Upper lobe of right lung (tissue), 1 donor: ENCODE measurements at places on chromosomes 4 and X. TPM values are rescaled to one million over a fixed set of nuclear protein-coding genes. Genes with fewer than 3 reads are reported as not detected.

Gene FAM9C
- total RNA-seq, result not detected

Gene IDUA
- 49.2 TPM for total RNA-seq

Gene CACNA1F
- 1.4 TPM for total RNA-seq

Gene RAI2
- total RNA-seq, result 32.1 TPM

DNA sequence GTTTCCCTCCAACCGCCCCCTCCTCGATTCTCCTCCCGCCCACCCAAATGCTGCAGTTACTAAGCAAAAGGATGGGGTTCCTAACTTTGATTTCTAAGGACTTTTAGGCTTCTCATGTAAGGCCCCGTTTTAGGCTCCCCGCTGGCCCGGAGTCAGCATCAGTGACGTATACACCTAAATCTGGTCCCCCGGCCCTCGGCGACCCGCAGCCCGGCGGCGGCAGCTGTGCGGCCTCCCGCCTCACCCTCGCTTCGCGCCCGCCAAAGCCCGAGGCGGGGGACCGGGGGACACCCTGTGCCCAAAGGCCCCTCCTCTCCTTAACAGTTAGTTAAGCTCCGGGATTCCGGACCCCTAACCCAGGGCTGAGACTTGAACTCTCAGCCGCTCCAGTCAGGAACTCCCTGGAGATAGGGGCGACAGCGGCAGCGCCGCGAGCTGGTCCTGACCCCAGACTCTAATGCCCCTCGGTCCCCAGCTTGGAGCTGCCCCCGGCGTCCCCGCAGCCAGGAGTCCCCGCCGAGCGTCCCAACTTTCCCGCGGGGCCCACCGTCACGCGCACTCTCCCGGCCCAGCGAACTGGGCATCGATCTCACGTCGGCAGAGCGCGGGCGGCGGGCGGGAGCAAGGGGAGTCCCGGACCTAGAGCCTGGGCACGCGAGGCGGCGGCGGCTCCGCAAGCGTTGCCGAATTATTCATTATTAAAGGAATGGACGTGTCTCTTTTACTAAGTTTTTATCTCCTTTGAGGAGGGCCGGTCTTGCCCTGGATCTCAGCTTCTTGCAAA is 1.5 kb upstream of the NR3C2 start:
- peak overlapping the region; percentile 97 for H3K27ac ChIP-seq
- peak overlapping the region; percentile 94 for H3K4me3 ChIP-seq
- H3K27me3 ChIP-seq, result no peaks in the 10 kb centered on the region
- H3K4me1 ChIP-seq, result peaks cover 29% of the 10 kb centered on the region

DNA sequence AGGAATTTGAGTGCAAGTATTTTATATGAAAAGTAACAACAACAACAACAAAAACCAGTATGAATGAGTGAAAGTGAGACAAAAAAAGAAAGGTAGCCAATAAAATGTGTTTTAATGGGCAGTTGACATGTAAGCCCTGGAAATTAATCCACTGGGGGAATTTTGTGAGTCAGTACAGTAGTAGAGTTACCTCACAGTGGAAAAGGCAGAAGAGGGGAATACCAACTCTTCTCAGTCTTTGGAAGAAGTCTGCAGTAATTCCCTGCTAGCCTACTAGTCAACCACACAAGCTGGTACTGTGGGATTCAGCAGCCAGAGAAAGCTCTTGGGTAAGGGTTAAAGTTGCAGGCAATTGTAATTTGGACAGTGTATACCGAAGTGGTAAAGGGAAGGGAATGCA is 76.3 kb upstream of the IL15 start:
- no peaks in the 10 kb centered on the region for H3K4me1 ChIP-seq
- no peak overlapping the region for H3K4me3 ChIP-seq
- H3K27ac ChIP-seq, result no peak overlapping the region
- no peaks in the 10 kb centered on the region for H3K27me3 ChIP-seq
- H3K36me3 ChIP-seq, result no peaks in the 10 kb centered on the region

GRCh38 chr4:127244515-127244914 is 388.2 kb upstream of the INTU start:
- H3K36me3 ChIP-seq, result no peaks in the 10 kb centered on the region
- no peak overlapping the region for H3K4me3 ChIP-seq
- H3K4me1 ChIP-seq, result no peaks in the 10 kb centered on the region
- no peaks in the 10 kb centered on the region for H3K27me3 ChIP-seq

- H3K27me3 ChIP-seq, result peaks cover 11% of the 10 kb centered on the region
- H3K4me3 ChIP-seq, result no peak overlapping the region
- no peaks in the 10 kb centered on the region for H3K4me1 ChIP-seq
- DNase-seq, result peak; percentile 21
- no peaks in the 10 kb centered on the region for H3K36me3 ChIP-seq
Measured at GRCh38 chr4:7183780-7184460, 8.4 kb upstream of the SORCS2 start.

DNA sequence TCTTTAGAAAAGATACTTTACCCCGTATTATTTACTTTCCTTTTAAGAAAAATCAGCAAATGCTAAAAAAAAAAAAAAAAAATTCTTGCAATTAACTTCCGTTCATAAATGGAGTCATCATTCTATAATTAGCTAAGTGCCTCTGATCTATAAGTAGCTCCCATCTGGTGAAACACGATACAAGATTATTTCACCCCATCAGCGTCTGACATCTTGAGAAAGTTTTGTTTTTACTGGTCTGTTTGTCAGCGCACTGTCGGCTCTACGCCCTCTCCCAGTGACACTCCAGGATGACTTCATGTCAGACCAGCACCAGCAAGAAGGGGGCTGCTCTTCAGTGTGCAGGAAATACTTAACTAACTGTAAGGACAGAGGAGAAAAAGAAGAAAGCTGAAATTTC is 108.3 kb downstream of the AFAP1 start:
- no peak overlapping the region for H3K4me3 ChIP-seq
- H3K36me3 ChIP-seq, result no peaks in the 10 kb centered on the region
- H3K27me3 ChIP-seq, result no peaks in the 10 kb centered on the region
- peaks cover 31% of the 10 kb centered on the region for H3K4me1 ChIP-seq
- no peak for DNase-seq

DNA sequence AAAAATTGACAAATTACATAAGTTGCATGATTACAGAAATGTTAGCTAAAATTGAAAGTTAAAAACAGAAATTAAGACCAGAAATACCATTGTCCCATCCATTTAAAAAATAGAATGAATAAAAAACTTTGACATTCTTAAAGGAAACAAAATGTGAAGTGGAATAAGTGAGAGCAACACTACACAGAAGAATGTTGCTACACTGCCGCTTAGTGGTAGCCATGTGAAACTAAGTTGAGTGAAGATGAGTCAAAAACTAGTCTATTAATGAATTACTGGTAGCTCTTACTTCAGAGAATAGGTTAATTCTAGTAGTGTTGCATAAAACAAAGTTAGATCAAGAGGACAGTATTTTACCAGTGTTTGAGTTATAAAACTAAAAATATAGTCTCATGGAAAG is 571.0 kb upstream of the KLHL4 start:
- H3K27me3 ChIP-seq, result no peaks in the 10 kb centered on the region
- H3K36me3 ChIP-seq, result no peaks in the 10 kb centered on the region
- DNase-seq, result no peak
- H3K4me1 ChIP-seq, result no peaks in the 10 kb centered on the region
- no peak overlapping the region for H3K27ac ChIP-seq
- no peak overlapping the region for H3K4me3 ChIP-seq

GRCh38 chr4:184836613-184837012 is 10.8 kb upstream of the ACSL1 start:
- H3K4me3 ChIP-seq, result no peak overlapping the region
- DNase-seq, result no peak
- H3K4me1 ChIP-seq, result no peaks in the 10 kb centered on the region
- H3K27me3 ChIP-seq, result no peaks in the 10 kb centered on the region

- no peaks in the 10 kb centered on the region for H3K4me1 ChIP-seq
- H3K4me3 ChIP-seq, result no peak overlapping the region
- DNase-seq, result no peak
- no peaks in the 10 kb centered on the region for H3K27me3 ChIP-seq
- H3K27ac ChIP-seq, result no peak overlapping the region
Measured at GRCh38 chr4:176277162-176277904, 8.3 kb upstream of the ASB5 start.
